ENCODE measurements at places on chromosomes 3 and 15.
A peak's percentile ranks its signal among the peaks of the same experiment; 100 is the strongest.

DNA sequence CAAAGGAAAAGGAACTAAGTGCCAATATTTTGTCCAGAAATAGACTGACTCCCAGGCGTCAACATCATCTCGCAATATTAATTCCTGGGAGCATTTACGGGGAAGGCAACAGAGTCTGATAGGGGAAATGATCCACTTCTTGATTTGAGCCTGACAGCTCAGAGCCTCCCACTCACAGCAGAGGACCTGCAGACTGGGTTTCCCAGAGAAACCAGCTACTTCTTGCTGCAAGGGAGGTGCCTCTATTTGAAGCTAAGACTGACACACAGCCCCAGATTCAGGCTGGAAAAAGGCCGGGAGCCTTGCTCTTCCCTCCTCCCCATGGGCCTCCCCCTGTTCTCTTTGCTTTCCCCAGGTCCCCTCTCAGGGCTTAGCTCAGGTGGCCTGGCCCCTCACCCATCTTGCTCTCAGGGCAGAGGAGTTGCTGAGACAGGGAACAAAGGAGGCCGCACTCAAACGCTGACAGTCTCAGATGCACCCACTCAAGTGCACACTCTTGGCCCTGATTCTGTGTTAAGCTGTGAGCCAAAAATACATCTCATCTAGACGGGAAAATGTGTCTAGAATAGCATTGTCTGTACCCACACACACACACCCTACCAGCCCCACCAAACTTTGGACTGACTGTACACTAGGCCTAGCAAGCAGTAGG, 49.8 kb upstream of the DCLK3 start:
- DNase-seq = no peak

DNA sequence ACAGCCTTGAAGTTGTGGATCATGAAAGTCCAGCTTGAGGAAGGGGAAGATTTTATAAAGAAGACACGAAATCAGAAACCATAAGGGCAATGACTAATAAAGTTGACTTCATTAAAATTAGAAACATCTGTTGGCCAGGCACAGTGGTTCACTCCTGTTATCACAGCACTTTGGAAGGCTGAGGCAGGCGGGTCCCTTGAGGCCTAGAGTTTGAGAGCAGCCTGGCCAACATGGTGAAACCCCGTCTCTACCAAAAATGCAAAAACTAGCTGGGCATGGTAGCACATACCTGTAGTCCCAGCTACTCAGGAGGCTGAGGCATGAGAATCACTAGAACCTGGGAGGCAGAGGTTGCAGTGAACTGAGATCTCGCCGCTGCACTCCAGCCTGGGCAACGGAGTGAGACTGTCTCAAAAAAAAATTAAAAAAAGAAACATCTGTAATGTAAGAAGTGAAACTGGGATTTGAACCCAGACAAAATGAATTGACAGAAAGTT, 7.9 kb upstream of the UBXN7 start:
- DNase-seq = no peak

DNA sequence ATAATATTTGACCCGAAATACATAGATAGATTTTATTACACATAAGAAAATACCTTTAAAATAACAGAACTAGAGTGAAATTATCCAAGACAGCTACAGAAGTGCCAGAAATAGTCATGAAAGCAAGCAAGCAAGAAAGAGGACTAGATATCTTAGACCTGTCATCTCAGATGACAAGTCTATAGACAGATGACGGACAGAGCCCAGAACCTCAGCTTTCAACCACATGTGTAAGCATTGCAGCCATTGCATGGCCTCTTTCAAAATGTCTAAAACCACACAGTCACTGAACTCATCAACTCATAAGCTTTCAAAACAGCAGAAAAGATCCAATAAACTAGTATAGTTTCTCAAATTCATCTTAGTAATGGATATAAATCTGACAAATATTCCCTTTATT, 59.8 kb upstream of the FHIT start:
- no peak for DNase-seq

DNA sequence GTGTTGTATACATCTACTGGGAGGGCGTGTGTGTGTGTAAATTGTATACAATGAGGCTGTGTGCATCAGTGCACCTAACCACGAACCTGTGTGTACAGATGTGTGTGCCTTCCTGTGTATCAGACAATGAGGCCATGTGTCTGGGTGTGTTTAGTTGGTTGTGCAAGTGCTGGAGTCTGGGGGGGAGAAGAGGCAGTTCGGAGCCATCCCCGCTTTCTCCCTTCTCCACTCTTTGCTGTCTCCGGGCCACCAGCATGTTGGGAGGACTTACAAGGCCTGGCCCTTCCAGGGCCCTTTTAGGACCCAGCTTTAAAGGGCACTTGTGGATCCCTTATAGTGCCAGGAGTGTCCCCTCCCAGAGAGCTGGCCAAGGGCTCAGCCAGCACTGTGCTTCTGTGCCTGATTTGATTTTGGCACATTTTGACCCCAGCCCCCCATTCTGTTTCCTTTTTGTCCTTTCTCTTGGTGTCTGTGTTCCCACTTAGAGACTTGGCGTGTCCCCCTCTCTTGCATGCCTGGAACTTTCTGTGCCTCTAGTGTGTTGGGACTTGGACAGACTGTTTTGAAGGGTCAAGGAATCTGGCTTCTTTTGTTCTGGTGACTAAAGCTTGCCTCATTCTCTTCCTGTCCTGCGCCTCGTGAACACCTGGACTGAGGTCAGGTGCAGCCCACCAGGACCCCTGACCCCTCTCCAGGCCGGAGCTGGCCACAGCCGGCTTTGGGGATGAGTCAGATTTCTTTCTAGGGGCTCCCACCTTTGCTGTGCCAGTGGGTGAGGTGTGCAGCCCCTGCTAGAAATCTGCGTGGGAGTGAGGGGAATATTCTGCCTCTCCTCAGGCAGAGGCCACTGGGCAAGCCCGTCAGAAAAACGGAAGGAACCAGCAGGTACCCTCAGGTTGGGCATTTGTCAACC, 1.5 kb downstream of the CTDSPL start:
- DNase-seq = no peak

DNA sequence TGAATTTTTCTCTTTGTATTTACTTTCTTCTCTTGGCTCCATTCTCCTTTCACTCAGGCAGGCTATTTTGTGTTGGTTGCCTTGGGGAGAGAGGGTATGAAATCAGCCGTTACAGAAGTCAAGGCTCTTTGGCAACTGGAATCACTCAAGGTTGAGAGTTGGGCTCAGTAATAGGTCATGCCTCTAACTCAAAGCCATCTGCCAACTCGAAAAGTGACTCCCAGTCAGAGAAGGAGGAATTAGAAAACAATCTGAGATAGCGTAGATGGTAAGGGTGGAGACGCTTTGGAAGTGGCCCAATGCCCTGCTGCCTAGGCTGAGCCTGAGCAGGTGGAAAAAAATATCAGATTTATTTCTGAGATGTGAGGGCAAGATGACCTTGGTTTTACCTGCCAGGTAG, 205.7 kb upstream of the ST8SIA2 start:
- no peak for DNase-seq

- DNase-seq = no peak
Observed at GRCh38 chr3:89586676-89587075, 479.3 kb downstream of the EPHA3 start.

- DNase-seq = no peak
Observed at GRCh38 chr3:120741837-120742197, 499 bp downstream of the RABL3 start.

DNA sequence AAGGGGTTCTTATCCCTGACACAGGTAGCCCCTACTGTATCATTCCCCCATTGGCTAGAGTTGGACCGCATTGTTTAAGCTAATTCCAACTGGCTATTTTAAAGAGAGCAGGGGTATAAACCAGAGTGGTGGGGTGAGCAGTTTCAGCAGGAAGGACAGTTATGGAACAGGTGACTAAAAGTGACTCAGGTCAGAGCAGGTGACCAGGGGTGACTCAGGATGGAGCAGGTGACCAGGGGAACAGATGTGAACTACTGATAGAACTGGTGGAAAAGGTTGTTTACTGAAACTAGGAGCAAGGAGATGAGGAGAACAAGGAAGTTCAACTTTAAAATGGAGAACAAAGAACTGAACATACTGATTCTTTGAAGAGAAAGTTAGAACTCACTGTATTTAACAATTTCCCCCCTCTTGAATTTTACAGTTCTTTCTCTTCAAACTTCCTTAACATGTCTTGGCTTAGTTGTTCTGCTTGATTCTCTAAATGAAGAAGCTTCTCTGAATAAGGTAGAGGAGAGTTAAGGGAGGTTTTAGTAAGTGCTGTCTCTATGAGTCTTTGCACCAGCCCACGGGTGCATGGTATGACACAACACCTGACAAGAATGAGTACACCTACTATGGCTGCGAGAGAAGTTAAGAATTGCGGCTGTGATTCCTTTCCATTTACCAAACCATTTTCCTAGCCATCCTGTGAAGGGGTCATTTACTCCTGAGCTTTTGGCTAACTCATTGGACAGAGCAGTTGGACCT, 83.4 kb upstream of the WNT7A start:
- no peak for DNase-seq

DNA sequence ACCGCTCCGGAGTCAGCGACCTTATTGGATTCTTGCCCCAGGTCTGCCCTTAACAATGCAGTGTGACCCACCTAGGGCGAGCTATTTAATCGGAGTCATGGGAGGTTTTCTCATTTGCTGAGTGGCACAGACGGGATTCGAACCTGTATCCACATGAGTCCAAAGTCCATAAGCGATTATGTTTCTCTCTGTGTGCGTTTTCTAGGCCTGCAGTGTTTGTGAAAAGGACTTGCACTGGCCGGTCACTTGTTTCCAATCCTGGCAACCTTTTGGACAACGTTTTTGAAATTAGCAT, 691 bp upstream of the HDGFL3 start:
- DNase-seq = no peak

DNA sequence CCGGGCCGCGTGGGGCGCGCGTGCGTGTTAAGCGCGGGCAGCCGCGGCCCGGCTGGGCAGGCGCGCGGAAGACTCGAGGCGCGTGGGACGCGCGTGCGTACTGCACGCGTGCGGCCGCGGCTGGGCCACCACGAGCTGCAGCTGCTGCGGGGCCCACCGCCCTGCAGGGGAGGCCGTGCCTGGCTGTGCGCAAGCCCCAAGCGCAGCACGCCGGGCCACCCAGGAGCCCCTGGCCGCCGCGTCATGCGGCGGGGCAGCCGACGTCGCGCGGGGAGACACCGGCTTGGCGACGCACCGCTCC, 590 bp upstream of the TRIM71 start:
- DNase-seq = no peak

DNA sequence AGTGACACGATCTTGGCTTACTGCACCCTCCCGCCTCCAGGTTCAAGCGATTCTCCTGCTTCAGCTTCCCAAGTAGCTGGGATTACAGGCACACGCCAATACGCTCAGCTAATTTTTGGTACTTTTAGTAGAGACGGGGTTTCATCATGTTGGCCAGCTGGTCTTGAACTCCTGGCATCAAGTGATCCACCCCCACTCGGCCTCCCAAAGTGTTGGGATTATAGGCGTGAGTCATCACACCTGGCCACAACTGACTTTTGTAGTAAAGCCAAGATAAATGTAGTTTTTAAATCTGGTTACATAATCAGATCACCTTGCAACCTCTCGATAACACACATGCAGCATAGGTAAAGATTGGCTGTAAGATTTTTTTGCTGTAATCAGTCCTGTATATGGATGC, 657.5 kb upstream of the DPPA4 start:
- DNase-seq = no peak

- DNase-seq = no peak
Observed at GRCh38 chr3:79543218-79543982, 224.4 kb downstream of the ROBO1 start.

- no peak for DNase-seq
Observed at GRCh38 chr3:77887611-77888010, 847.7 kb downstream of the ROBO2 start.

DNA sequence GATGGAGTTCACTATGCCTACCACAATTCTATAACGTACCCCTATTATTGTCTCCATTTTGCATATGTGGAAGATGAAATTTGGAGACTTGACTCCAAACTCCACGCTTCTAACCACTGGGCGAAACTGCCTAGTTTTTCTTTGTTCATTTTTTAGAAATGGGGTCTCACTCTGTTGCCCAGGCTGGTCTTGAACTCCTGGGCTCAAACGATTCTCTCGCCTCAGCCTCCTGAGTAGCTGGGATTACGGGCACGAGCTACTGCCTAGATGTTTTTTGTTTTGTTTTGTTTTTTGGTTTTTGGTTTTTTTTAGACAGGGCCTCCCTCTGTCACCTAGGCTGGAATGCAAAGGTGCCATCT, 584 bp upstream of the RPL32 start:
- no peak for DNase-seq

DNA sequence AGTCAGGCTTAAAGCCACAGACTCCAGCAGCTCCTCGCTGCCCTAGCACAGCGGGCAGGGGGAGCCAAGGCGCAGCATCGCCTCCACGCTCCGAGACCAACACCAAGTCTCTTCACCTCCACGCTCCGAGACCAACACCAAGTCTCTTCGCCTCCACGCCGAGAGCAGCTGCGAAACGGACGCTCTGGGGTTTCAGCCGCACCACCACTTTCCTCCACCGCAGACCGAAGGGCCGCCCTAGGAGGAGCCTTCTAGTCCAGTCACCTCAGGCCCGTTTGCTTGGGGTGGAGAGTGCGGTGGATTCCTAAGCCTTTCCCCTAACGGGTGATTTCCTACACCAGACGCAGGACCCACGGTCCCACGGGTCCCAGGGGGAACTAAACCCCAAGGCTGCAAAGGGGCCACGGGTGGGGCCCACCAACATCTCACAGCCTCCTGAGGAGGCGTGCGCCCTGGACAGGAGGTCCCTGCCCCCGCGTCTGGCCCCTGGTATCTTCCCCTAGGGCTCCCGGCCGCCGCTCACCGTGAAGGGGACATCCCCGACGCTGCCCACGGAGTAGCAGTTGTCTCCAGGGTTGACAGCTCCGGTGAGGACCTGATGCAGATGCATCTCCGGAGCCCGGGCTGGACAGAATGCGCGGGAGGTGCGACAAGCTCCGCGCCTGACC, 501 bp downstream of the DMXL2 start:
- peak; percentile 44 for DNase-seq

DNA sequence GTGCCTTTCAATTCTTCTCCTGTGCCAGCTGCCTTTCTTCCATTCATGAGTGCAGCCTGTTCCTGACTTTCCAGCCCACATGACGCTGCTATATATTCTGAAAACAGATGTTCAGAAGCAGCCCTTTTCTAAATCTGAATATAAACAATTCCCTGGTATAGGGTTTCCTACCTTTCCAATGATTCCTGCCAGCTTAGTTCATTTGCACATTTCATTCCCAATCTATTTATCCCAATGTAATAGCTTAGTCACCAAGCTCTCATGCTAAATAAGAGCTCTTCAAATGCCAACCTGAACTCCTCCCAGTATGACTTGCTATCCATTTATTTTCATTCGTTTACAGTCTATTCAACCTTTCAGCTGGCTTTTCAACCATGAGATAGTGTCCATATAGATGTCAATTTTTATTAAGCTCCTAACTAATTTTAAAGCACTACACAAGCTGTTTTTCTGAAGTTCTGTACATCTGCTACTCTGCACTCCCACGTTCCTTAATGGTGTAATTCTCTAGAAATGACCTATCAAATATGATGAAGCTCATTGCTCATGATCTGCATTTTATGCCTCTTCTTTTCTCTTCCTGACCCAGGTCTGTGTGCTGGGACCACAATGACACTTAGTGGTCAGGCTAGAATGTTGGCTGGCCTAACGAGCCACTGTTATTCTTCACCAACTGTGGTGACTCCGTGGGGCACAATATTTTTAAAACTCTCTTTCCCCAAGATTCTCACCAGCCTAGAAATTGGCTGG, 605.0 kb upstream of the TBL1XR1 start:
- no peak for DNase-seq

Data from activated B cell treated with CpG ODN at 0.5 μM for 24 hours (primary cell).